ENCODE measurements at places on chromosomes 3 and 15.

DNA sequence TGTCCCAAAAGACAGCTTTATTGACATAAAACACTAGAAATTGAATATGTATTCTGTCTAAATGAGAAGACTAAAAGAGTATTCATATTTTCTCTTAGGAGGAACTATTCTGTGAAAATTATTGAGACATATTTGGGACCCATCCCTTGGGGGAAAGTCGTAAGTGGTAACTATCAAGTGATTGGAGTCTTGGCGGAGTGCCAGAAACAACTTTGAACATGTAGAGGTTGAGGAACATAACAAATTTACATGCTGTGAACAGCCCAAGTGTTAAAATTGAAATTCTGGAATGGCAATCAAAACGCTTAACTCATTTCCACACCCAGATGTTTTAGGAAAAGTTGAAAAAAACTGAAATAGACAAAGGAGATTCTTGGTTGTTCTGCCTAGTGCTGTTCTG lies 1034.6 kb downstream of the NSUN3 start:
- DNase-seq, result no peak

DNA sequence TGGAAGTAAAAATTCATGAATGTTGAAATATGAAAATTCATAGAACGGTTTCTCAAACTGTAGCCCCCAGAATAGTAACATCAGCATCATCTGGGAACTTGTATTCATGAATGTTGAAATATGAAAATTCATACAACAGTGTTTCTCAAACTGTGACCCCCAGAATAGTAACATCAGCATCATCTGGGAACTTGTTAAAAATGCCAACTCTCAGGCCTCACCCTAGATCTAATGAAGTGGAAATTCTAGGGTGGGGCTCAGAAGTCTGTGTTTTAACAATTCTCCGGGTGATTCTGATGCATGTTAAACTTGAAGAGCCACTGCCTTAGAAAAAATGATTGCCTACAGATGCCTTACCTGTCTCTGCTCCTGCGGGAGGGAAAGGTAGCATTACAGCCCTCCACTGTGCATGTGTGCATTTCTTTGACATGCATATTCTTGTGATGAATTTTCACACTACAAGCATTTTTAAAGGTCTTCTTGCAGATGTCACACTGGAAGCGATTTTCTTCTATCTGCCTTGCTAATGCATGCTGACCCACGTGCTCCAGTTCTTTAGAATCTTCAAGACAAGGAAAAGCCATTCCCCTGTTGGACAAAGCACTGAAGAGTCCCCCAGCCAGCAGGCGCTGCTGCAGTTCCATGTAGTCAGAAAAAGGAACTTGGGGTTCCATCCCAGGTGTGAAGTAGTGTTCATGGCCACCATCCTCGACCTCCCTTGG lies 21.7 kb downstream of the BNC1 start:
- DNase-seq, result no peak

DNA sequence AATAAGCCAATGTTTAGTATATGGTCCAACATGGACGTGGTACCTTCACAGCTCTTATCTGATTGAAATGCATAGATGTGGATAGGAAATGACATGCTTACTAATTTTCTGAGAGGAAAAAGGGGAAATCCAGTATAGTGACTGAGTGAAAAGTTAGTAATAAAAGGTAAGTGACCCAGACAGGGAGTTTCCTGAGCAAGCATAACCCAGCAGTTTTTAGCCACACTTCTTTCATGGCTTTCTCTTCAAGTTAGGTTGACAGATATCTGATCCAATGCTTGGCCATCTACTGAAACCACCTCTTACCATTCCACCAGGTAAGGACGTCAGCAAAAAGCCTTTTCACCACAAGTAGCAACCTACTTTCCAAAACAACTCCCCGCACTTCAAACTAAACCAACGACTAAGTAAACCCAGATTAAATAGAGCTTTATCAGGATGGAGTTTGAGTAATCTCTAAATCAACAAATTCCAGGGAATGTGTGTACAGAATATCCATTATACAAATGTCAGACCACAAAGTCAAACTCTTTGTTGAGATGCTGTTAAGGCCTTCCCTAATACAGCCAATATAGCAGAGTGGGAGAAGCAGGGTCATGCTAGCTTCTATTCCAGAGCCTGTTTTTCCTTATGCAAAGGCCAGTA lies 329.7 kb downstream of the RORA start:
- DNase-seq, result no peak

GRCh38 chr3:99521551-99521950 lies 116.8 kb upstream of the COL8A1 start:
- DNase-seq, result no peak

- no peak for DNase-seq
Measured at GRCh38 chr3:52029053-52029452, 27.3 kb downstream of the DUSP7 start.

DNA sequence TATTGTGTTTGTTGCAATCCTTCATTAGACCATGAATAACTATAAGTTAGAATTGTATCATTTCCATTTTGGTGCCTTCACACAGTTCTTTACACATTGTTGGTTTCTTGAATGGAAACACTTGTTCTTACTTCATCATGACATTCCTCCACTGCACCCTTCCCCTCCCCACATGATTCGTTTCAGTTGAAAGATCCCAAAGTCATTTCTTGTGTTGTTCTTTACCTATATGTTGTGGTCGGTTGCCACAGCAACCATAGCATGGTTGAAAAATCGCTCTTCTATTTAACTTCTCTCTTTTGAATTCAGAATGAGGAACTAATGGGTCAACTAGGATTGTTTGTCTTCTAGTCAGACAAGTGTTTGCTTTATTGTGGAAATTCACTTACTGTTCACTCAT lies 103.3 kb downstream of the IL1RAP start:
- DNase-seq, result no peak

DNA sequence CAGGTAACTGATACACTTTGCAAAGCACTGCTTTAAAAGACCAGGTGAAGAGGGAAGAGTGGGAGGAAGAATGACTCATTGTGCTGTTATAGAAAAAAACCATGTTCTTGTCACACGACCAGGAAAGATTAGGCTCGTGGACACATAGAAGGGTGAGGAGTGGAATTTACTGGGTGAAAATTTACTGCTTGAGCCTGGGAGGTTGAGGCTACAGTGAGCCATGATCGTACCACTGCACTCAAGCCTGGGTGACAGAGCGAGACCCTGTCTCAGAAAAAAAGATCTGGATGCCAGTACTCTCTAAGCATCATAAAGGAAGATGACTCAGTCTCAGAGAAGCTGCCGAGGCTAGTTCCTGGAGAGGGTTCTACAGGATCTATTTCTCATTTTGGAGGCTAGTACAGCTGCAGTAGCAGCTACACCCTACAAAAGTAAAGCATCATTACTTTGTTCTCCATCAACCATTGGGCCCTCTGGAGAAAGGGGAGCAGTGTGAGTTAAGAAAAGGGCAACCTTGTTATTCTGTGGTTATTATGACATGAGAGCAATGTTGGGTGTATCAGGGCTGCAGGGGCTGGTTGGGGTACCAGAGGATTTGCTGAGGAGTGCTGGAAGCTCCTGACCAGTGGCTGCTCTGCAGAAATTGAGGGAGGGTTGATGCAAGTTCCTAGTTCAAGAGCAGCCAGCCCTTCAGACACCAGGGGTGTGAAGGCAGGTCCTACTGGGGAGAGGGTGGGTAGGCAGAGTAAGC lies 75.4 kb downstream of the CMTM8 start:
- DNase-seq, result no peak

GRCh38 chr3:183158113-183158512 lies 4.4 kb downstream of the LAMP3 start:
- DNase-seq, result no peak
